ENCODE measurements at places on chromosomes 1 and 21. TPM values are rescaled to one million over a fixed set of nuclear protein-coding genes. Genes with fewer than 3 reads are reported as not detected.

Gene TAL1
- 20.4 TPM for total RNA-seq

Gene TNFRSF18
- total RNA-seq, result 0.58 TPM

Gene KRTAP21-2
- not detected for total RNA-seq

Gene HSF2BP
- total RNA-seq, result 1.7 TPM

Gene COL6A2
- 140 TPM for total RNA-seq

Gene KLHDC7A
- not detected for total RNA-seq

Gene CYP4A22
- not detected for total RNA-seq

Gene LMX1A
- total RNA-seq, result not detected

Gene KRTAP7-1
- total RNA-seq, result not detected

Gene KCNE1
- total RNA-seq, result 0.29 TPM

Gene IFI44L
- 2.8 TPM for total RNA-seq

Gene PER3
- 4.8 TPM for total RNA-seq

Gene SLC6A17
- 0.12 TPM for total RNA-seq

Gene SERPINC1
- total RNA-seq, result 0.18 TPM

Gene CLEC20A
- not detected for total RNA-seq

Gene FNDC10
- total RNA-seq, result 9.9 TPM

Gene OR6N1
- total RNA-seq, result not detected

Gene CD48
- total RNA-seq, result not detected

Gene KIF26B
- 4.0 TPM for total RNA-seq

Gene RGS8
- not detected for total RNA-seq

Gene NHLH2
- total RNA-seq, result not detected

Gene PADI1
- 0.18 TPM for total RNA-seq
